IMR-90 (cell line): ENCODE measurements at places on chromosomes 1 and 21. TPM values are rescaled to one million over a fixed set of nuclear protein-coding genes. Genes with fewer than 3 reads are reported as not detected.

NCAM2 gene
- polyA plus RNA-seq = 1.7 and 2.7 TPM in 2 replicates

ZFYVE9 gene
- 6.6 and 8.3 TPM in 2 replicates for polyA plus RNA-seq

C21orf58 gene
- polyA plus RNA-seq = 5.3 and 6.2 TPM in 2 replicates

PPIAL4G gene
- polyA plus RNA-seq = not detected in 2 replicates

KIF26B gene
- 0.37 and 0.53 TPM in 2 replicates for polyA plus RNA-seq

EMC1 gene
- 114 and 128 TPM in 2 replicates for polyA plus RNA-seq

AKT3 gene
- polyA plus RNA-seq = 13.6 and 15.2 TPM in 2 replicates

PLEKHG5 gene
- 11.6 and 13.7 TPM in 2 replicates for polyA plus RNA-seq

GRCh38 chr1:157199421-157199755 lies 61.2 kb upstream of the ETV3 start:
- DNase-seq = peak; percentile 19

GRCh38 chr1:86933562-86934377 lies 19.3 kb downstream of the HS2ST1 start:
- no peak for DNase-seq

DNA sequence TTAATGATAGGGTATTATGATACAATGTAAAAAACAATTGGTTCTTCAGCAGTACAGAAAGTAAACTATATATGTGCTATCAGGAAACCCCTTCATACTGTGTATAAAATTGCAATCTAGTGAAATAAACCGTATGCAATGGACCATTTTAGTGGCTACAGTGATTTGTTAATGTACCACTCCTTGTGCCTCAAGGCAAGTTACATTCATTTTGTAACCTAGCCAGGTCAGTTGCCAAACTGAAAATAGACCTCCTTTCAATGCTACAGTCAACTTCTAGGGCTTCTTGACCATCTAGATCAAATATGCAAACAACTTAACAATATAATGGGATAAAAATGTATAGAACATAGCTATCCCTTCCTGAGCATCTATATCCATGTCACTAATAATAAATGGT lies 52.0 kb upstream of the RAVER2 start:
- no peak for DNase-seq

DNA sequence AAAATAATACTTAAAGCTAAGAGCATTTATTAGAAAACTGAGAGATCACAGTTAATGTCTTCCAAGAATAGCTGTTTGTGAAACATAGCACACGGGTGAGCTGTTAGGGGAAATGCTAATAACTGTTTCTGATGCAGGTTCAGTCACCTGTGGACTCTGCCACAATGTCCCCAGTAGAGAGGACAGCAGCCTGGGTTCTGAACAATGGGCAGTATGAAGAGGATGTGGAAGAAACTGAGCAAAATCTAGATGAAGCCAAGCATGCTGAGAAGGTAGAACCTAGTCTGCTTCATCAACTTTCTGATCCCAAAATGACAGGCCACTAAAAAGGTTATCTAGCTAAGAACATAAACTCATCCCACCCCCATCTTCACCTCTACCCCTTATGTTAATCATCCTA lies 32.6 kb downstream of the CLEC20A start:
- DNase-seq = no peak

DNA sequence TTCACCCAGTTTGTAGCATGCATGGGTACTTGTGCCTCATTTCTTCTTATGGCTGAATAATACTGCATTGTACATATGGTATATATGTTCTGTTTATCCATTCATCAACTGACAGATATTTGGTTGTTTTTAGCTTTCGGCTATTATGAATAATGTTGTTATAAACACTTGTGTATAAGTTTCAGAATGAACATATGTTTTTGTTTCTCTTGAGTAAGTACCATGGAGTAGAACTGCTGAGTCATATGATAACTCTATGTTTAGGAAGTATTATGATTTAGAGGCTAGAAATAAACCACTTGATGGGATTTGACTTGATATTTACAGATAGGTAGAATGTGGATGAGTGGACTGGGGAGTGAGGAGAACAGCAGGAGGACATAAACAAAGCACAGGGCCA lies 48.6 kb downstream of the WNT2B start:
- DNase-seq = peak; percentile 62

- no peak for DNase-seq
Observed at GRCh38 chr1:175090780-175091179, 23.1 kb downstream of the TNN start.

DNA sequence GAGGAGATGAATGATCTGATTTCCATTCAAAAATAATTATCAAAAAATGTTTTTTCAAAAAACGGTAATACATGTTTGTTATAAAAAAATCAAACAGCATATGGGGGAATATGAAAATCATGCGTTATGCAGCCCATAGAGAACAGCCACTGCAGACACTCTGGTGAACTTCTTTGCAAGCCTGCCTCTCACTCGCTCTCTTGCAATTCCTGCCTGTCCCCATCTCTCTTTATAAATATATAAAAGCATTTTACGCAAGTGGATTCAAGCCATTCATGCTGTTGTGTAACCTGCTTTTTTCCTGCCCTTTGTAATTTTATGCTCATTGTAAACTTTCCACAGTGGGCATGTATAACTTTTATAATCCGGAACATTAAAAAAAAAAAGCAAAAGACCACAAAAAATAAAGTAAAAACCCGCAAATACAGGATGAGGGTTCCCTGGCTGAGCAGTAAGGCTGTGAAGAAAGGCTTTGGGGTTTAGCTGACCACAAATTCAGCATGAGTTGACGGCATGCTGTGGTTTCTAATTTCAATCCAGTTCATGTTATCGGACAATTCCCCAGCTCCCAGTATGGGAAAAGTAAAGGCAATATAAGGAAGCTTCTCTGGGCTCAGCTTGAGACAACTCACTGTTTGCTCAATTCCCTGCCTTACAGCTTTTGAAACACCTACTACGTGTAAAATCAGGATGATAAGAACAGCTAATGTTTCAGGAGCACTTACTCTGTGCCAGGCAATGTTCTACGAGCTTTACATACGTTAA lies 52.8 kb upstream of the ZBTB40 start:
- no peak for DNase-seq

- DNase-seq = no peak
Observed at GRCh38 chr1:41616563-41616962, 132.1 kb upstream of the EDN2 start.

DNA sequence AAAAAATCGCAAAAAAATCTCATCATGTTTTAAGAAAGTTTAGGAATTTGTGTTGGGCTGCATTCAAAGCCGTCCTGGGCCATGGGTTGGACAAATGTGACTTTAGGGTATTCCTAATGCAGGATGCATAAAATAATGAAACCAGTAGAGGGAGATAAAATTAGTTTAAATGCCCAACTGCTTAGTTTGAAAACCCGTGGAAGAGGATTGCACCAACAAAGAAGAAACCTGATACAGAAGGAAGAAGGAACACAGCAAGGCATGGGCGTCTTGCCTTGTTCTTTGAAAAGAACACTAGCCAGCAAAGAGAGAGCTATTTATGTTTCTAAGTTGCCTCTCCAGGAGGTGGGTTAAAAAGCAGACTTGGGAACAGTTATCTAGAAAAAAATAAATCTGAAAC lies 37.9 kb downstream of the WDR3 start:
- DNase-seq = peak; percentile 65

DNA sequence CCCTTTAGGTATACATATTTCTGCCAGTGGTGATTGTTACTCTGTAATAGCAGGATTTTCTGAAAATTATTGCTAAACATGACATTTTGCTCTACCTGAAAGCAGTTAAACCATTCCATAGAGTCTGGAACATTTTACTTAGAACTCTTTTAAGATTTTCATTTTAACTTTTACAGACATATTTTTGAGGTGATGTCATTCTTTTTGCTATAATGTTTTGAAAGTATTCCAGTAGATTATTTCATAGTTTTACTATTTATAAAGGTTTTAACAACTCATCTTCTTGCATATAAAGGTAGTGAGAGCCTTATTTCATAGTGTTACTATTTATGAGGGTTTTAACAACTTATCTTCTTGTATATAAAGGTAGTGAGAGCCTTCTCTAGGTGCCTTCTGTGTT lies 42.9 kb downstream of the PTBP2 start:
- peak; percentile 7 for DNase-seq

GRCh38 chr1:183884526-183884925 lies 79.6 kb downstream of the RGL1 start:
- no peak for DNase-seq

DNA sequence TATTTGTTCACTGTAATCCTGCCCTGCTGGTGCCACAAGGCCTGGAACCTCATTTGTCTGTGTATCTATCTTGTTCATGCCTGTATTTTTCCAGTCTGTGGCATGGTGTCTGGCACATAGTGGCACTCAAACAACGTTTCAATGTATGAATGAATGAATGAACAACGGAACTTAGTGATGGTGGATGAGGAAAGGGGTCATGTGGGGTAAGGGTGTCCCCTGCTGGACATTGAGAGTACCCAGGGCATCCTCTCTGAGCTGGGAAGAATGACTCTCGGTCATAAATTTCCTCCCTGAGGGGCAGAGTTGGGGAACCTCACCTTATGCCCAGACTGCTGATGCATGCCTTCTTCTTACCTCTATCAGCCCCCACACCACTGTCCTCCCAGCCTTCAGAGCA lies 18.9 kb upstream of the ZNF683 start:
- DNase-seq = peak; percentile 59

- DNase-seq = no peak
Observed at GRCh38 chr1:68615312-68615711, 118.4 kb upstream of the DEPDC1 start.
